ENCODE measurements at places on chromosomes 6 and 20.

GRCh38 chr6:35794536-35795452 lies 2.3 kb downstream of the CLPS start:
- DNase-seq = no peak

DNA sequence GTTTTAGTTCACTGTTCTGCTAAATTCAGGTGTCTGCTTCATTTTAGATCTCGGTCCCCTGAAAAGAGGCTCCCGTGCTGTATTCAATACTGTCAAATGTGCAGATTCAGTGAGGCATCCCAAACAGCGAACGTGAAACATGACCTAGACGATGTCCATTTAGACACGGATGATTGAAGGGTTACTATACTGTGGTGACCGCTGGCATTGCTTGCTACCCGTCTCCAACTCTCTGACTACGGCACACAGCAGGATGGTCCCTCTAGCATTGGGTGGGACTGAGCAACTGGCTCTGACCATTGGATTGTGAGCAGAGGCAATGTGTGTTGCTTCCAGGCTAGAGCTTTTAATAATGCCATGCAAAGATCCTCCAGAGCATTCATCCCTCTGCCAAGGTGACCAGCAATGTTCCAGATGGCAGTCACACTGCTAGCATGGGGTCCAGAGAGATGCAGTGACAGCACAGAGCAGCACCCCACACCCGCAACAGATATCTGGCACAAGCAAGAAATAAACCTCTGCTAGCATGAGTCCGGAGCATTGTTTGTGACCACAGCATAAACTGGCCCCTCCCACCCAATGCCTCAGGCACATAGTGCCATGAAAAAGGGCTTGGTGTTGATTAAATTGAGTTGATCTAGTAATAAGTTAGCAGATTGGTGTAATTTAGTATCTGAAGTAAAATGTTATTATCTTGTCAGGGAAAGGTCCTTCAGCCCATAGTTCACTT lies 9.0 kb downstream of the METTL24 start:
- DNase-seq = no peak

- DNase-seq = no peak
These were observed 86.5 kb downstream of the INSM1 start for GRCh38 chr20:20454367-20454766.

DNA sequence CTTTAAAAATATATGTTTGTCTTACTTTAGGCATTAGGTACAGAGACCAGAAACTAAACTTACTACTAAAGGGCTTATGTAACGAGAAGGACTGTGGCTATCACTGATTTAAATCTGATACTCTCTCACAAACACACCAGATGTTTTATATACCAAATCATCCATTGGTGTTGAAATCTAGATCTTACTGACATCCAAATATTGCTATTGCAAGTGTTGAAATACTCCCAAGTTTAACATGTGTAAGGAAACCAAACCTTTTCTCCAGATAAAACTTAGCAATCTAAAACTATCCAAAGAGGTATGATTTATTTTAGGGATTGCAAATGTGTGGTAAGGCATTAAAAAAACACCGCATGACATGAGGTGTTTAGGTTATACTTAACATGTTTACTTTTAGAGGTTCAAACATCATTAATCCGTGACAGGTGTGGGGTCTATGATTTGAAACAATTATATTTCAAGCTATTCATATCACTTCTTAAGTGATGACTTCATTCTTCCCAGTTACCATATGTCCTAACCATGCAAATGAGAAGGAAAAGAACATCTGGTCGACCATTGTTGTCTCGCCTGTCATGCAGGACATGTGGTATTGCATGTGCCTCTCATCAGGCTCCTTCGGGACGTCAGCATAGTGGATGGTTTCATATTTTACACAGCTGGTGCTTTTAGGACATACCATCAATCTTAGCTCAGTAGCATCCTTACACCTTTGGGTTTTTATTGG lies 168.3 kb upstream of the SPACA1 start:
- DNase-seq = no peak

GRCh38 chr6:89413006-89413400 lies 930 bp upstream of the RRAGD start:
- no peak for DNase-seq

- DNase-seq = no peak
These were observed 10.9 kb upstream of the BPIFB6 start for GRCh38 chr20:33020278-33021161.

DNA sequence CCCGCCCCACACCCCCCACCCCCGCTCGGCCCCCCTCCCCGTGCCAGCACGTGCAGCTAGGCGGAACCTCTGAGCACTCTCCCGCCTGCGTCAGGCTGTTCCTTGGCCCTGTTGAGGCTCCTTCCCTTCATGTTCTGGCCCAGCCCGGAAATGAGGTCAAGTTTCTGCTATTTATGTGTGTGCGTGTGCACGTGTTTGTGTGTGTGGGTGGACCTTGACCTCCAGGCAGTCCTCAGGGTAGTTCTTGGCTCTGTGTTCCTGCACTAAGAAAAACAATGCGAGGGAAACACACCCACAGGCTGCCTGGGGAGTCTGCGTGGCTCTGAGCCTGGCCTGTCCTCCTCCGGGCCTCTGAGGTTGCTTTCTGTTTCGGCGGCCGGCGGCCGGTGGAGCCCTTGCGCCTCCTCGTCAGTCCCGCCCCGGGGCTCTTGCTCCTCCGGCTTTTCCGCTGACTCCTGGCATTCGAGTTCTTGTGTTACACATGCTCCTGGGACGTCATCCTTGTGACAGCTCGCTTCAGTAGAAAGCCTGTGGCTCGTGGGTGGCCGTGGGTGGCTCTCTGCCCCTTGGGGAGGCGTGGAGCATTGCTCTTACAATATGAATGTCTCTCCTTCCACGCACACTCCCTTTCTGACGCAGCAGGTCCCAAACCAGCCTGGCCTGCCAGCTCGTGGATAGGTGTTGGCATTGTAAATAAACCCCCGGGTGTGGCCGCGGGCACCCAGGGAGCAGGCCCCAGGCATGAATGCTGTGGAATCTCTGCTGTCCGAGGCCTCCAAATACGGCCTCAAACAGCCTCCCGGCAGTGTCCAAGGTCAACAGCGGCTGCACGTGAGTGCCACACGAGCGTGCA lies 10.0 kb downstream of the SLCO4A1 start:
- no peak for DNase-seq

- DNase-seq = no peak
These were observed 5.8 kb upstream of the SRXN1 start for GRCh38 chr20:658731-659291.

DNA sequence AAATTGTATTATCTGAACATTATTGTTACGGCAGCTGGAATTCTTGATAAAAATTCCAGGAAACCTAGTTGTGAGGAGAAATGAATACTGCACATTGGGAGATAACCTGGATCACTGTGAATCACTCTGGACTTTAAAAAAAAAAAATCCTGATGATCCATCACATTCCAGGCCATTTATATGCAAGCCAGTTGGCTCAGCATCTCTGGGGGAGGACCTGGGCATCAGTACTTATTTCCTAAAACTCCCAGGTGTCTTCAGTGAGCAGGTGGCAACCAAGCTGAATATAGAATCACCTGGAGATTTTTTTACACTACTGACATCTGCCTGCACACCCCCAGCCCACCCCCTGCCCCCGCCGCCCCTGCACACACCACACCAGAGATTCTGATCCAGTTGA lies 39.1 kb upstream of the SIRT5 start:
- no peak for DNase-seq

DNA sequence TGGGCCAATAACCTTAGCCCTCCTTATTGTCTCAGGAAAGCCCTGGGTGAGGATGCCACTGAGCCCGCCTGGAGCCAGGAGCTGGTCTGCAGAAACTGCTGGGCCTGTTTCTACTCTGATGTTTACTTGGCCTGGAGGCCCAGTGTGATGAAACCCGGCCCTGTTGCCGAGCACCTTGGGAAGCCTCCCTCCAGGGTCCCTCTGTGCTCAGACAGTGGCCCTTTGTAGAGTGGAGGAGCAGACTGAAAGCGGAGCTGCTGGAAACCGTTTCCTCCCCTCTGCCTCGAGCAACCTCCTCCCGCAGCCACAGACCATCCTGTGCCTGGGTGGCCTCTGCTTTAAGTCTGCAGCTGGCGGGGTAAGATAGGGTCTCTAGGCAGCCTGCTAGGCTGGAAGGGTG lies 84.1 kb upstream of the EPB41L1 start:
- no peak for DNase-seq

- DNase-seq = no peak
These were observed 267.9 kb downstream of the ADGRG6 start for GRCh38 chr6:142569676-142570075.

- DNase-seq = no peak
These were observed 174.1 kb downstream of the FARS2 start for GRCh38 chr6:5435449-5435848.

- DNase-seq = no peak
These were observed 221.9 kb downstream of the ADGRG6 start for GRCh38 chr6:142523515-142524375.

GRCh38 chr6:138250053-138250452 lies 31.8 kb upstream of the PBOV1 start:
- no peak for DNase-seq

Measured in hematopoietic multipotent progenitor cell treated with erythropoietin and hydrocortisone succinate and interleukin-3 and kit ligand, for 17 days (in vitro differentiated cells).